ENCODE measurements at places on chromosomes 7 and 10.

GRCh38 chr7:151754142-151754590 is 122.7 kb downstream of the PRKAG2 start:
- DNase-seq = no peak

GRCh38 chr7:138465046-138465445 is 5.0 kb downstream of the TRIM24 start:
- DNase-seq = no peak

- peak; percentile 7 for DNase-seq
Measured at GRCh38 chr10:7337431-7338171, 73.2 kb downstream of the SFMBT2 start.

- no peak for DNase-seq
Measured at GRCh38 chr10:124994573-124995473, 52.9 kb downstream of the ZRANB1 start.

- DNase-seq = no peak
Measured at GRCh38 chr10:106280896-106281460, 883.5 kb downstream of the SORCS1 start.

DNA sequence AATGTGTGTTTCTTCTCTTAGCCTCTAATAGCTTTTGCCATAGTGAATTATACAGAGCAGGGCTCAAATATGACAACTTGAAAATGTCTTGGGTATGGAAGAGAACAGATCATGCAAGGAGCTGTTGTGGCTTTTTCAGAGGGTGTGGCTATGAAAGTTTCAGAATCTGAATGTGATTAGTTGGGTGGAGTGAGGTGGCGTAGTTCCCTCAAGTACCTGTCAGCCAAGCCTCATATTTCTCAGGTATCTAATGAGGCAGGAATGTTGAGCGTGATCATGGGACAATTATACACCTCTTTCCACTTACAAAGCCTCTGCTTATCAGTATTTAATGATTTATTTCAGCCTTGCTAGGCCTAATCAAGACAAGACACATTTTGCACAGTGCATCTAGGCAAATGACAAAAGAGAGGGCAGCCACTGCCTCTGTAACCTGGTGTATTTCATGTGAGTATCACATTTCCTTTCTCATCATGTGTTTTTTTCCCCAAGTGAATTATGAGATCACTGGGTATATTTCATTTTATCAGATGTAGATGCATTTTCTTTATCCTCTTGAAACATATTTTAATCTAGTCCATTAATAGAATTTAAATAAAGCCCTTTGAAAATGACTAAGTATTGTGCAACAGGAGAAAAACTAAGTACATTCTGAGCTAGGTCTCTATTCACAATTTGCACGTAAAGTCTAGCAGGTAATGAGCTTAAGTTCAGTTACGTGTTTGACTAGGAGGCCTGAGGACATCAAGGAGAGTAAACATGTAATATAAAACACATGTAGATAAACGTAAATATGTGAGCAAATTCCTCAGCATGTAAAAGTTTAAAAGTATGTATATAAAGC is 644.4 kb upstream of the IGFBP3 start:
- DNase-seq = no peak

DNA sequence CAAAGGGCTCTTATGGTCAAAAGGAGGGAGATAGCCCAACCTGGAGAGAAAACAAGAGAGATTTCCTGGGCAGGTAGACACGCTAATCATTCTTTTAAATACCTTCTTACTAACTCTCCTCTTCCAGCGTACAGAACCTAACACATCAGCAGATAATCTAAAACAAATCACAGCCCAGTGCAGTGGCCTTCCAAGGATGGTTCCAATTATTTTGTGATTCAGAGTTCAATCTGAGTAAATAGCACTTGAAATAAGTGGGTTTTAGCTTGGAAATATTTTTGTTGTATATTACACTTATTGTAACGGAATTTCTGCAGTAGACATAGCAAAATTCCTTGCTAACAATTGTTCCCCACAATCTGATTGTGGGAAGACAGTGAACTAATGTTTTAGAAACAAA is 7.3 kb upstream of the IMPDH1 start:
- DNase-seq = no peak

DNA sequence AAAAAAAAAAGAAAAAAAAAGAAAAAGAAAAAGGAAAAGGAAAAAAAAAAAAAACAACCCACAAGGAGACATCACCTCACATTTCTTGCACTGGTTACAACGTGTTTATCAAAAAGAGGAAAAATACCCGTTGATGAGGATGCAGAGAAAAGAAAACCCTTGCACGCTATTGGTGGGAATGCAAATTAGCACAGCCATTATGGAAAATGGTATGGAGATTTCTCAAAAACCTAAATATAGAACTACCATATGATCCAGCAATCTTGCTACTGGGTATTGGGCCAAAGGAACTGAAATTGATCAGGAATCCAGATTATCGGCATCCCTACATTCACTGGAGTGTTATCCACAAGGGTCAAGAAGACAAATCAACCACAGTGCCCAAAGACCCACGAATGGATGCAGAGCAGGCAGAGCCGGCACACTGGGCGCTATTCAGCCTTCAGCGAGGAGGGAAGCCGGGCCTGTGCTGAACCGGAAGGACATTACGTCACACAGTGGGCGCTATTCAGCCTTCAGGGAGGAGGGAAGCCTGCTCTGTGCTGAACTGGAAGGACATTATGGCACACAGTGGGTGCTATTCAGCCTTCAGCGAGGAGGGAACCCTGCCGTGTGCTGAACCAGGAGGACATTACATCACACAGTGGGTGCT is 258.7 kb downstream of the ZMYND11 start:
- no peak for DNase-seq

- no peak for DNase-seq
Measured at GRCh38 chr10:35889971-35890675, 248.0 kb upstream of the FZD8 start.

GRCh38 chr10:102649797-102650654 is 5.7 kb downstream of the TRIM8 start:
- no peak for DNase-seq

- no peak for DNase-seq
Measured at GRCh38 chr10:31239961-31240360, 79.1 kb upstream of the ZEB1 start.

- DNase-seq = no peak
Measured at GRCh38 chr7:64562256-64562625, 630 bp downstream of the ZNF680 start.

DNA sequence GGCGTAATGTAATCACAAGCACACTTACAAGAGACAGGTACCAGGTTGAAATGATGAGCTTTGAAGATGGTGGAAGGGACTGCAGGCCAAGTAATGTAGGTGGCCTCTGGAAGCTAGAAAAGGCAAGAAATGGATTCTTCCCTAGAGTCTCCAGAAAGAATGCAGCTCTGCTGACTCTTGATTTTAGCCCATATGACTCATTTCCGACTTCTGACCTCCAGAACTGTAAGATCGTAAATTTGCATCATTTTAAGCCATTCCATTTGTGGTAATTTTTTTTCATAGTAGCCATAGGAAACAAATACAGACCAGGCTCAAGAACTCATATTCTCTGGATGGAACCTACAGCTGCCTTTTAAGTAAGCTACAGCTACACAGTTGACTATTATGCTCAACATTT is 315.5 kb downstream of the MAGI2 start:
- DNase-seq = no peak

GRCh38 chr7:121180436-121181063 is 148.2 kb upstream of the WNT16 start:
- no peak for DNase-seq

DNA sequence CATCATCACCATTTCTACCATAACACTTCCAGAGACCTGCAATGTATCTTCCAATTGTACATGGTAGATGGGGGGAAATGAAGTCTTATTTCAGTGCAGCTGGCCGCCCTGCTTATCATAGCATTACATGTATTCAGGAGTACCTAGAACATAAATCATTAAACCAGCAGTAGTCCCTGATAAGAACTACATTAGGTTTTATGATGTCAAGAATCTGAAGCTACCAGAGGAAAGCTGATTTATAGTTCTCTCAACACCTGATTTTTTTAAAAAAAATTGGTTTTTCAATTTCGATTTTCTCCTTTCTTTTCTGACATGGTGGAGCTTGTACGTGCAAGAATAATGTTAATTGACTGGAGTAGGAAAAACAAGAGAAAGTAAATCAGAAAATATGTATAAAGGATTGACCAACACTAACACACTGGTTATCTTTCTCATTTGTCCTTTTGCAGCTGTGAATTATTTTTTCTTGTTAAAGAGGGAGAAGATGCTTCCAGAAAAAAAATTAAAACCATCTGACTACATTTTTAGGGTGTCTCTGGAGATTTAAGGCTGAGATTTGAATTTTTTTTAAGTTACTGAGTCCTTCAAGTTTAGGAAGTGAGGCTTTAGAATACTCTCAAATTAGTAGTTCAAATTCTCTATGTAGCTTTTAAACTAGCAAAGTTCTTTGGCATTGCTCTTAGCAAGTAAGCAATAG is 59.1 kb downstream of the CSTF2T start:
- DNase-seq = no peak

DNA sequence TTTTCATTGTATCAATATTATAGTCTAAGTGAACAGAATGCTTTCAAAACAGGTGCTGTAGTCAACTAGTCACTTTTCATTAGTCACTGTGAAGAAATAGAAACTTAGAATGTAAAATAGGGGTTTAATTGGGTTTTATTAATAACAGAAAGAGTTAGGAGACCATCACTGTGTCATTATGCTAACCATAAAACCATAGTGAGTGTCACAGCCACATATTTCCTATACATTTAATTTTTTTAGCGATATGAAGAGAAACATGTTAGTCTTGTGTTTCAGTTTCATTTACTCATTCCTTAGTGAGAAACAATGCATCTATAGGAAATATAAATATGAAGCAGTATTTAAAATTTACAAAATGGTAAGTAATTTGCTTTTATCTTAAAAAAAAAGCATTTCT is 22.2 kb downstream of the SPAG6 start:
- DNase-seq = no peak

- DNase-seq = no peak
Measured at GRCh38 chr7:70134029-70134770, 535.9 kb downstream of the AUTS2 start.

GRCh38 chr7:127322351-127322750 is 69.6 kb upstream of the GRM8 start:
- DNase-seq = no peak

- no peak for DNase-seq
Measured at GRCh38 chr7:332020-332517, 42.1 kb downstream of the FOXL3 start.

GRCh38 chr10:52486840-52487611 is 172.9 kb downstream of the DKK1 start:
- no peak for DNase-seq

GRCh38 chr10:30155401-30155800 is 96.0 kb upstream of the JCAD start:
- DNase-seq = no peak

DNA sequence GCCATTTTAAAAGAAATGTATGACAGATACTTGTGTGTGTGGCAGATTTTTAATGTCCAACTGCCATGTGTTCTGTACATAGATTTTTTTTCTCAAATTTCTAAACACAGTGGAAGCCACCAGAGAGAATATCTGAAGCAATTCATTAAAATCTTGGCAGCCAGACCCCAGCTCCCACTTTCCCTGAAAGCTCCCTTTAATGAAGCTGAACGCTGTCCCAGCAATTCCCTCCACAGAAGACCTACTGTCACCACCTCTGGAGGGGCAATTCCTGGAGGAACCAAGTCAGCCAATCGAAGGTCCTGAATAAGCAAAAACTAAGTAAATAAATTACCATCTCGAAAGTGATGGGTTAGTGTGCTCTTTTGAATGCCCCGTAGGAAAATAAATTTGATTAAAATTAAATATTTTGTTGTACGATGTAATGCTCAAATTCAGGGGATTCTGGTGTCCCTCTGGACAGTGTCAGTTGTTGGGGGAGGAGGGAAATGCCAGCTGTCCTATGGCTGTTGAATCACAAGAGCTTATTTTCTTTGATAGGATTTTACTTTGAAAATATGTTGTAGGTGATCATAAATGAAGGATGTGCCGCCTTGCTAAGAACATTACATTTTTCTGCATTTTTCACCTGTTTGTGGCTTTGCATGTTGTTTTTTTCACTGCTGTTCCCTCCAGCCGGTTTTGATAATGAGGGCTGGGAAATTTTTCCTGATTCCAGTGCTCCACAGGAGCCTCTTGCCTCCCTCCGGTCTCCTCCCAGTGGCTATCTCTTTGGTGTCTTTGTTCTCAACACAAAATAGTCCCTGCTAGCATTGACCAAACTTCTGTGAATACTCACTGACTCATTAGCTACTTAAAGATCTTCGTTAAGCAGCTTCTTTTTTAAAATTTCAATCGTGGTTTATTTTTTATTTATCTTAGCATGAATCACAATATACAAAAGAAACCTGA is 9.2 kb upstream of the GSAP start:
- DNase-seq = no peak

- no peak for DNase-seq
Measured at GRCh38 chr10:113499806-113500205, 53.0 kb upstream of the HABP2 start.

- no peak for DNase-seq
Measured at GRCh38 chr7:87083865-87084519, 24.5 kb upstream of the ELAPOR2 start.

DNA sequence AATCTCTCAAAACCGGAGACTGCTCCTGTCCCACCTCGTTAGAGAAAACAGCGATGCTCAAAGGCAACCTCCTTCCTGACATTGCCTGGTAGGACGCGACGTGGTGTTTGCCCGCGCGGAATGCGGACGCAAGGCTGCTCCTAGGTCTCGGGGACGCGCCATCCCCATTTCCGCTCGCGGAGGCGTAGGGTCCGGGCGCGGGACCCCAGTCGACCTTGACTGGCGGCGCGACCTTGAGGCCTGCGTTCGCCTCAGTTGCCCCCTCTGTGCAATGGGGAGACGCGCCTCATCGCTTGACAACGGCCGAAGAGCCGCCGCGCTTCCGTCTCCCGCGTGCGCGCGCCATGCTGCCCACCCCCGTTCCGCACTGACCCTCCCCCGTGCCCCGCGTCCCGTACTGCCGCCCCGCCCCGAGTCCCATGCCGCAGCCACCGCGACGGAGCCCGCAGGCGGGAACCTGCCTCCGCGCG is 412 bp upstream of the PPIA start:
- no peak for DNase-seq

GRCh38 chr10:2949948-2950354 is 117.4 kb upstream of the PFKP start:
- peak; percentile 39 for DNase-seq

DNA sequence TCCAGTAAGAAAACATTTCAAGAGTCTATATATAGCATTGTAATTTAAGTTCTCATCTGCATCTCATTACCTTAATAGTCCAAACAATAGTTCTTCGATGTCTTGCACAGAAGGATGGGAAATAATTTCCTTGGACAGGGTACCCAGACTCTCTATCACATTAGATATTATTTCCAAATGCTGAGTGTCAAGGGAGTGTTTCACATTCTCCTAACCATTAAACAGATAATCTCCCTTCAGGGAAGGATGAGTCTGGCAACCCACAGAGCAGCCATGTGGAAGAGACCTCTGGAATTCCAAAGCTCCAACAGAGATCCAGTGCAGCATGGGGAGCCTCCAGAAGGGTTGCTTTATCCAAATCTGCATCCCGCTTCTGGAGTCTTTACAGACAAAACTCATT is 89.6 kb downstream of the FZD1 start:
- DNase-seq = no peak

DNA sequence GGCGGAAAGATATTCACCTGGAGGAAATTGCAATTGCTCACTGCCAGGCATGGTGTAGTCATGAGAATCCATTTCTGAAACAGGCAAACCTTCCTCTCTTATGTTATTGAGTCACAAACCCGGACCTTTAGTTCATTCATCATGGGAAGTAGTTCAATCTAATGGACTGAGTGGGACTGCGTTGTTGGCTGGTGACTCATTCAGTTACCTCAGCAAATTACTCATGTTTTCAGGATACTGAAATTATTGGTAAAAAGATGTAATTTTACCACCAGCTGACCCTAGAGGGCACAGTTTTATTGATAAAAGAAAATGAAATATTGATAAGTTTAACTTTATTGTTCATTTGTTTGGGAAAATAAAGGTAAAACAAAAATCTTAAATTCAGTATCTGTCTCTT is 1194.4 kb upstream of the SORCS1 start:
- no peak for DNase-seq
